Neural crest cell (in vitro differentiated cells): ENCODE measurements at places on chromosomes 6 and 20. TPM values are rescaled to one million over a fixed set of nuclear protein-coding genes. Genes with fewer than 3 reads are reported as not detected.
A peak's percentile ranks its signal among the peaks of the same experiment; 100 is the strongest.

The PTPRK gene
- total RNA-seq: 30.4 and 30.8 TPM in 2 replicates

DNA sequence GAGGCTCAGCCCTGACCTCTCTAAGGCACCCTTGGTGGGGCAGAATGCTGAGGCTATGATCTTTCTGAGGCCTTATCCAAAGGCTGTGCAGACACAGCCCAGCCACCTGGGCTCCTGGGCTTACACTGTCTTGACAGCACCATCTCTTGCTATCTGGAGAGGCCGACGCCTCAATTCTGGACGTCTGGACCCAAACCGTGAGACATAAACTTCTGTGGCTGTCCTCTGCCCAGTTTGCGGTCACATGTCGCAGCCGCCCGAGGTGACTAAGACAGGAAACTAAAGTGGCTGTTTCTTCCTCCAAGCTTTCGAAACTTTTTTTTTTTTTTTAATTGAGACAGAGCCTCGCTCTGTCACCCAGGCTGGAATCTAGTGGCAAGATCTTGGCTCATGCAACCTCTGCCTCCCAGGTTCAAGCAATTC lies 49.3 kb downstream of the PRR18 start:
- H3K4me3 ChIP-seq: no peak overlapping the region
- no peaks in the 10 kb centered on the region for H3K36me3 ChIP-seq
- H3K27me3 ChIP-seq: peaks cover 58% of the 10 kb centered on the region
- H3K27ac ChIP-seq: no peak overlapping the region

GRCh38 chr20:5557123-5557522 lies 193.1 kb upstream of the SHLD1 start:
- peak; percentile 35 for DNase-seq
- no peaks in the 10 kb centered on the region for H3K4me1 ChIP-seq
- H3K27ac ChIP-seq: no peak overlapping the region
- no peak overlapping the region for H3K4me3 ChIP-seq

The CDSN gene
- not detected in 2 replicates for total RNA-seq

GRCh38 chr6:158158123-158158522 lies 9.9 kb downstream of the SERAC1 start:
- DNase-seq: no peak
- H3K36me3 ChIP-seq: peaks cover 4% of the 10 kb centered on the region
- peaks cover 4% of the 10 kb centered on the region for H3K4me1 ChIP-seq
- H3K27ac ChIP-seq: no peak overlapping the region

DNA sequence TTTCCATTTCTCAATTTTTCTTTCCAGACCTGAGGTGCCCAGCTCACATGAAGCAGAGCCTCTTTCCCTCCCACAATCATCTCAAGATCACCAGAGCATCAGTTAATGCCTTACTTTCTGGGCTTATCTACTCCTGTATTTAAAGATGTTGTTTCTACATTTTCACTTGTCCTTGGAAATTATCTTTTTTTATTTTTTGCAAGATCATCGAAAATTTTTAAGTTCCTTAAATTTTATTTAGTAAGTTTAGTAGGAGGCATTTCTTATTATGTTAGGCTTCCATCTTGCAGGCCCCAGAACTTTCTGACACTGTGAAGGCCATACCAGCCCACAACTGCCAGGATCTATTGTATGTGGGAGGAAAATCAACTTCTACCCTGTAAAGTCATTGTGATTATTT lies 466.0 kb downstream of the PRKN start:
- no peak overlapping the region for H3K4me3 ChIP-seq
- H3K36me3 ChIP-seq: no peaks in the 10 kb centered on the region
- DNase-seq: no peak
- H3K27ac ChIP-seq: no peak overlapping the region
- peaks cover 20% of the 10 kb centered on the region for H3K4me1 ChIP-seq

The OVOL2 gene
- total RNA-seq: not detected in 2 replicates

DNA sequence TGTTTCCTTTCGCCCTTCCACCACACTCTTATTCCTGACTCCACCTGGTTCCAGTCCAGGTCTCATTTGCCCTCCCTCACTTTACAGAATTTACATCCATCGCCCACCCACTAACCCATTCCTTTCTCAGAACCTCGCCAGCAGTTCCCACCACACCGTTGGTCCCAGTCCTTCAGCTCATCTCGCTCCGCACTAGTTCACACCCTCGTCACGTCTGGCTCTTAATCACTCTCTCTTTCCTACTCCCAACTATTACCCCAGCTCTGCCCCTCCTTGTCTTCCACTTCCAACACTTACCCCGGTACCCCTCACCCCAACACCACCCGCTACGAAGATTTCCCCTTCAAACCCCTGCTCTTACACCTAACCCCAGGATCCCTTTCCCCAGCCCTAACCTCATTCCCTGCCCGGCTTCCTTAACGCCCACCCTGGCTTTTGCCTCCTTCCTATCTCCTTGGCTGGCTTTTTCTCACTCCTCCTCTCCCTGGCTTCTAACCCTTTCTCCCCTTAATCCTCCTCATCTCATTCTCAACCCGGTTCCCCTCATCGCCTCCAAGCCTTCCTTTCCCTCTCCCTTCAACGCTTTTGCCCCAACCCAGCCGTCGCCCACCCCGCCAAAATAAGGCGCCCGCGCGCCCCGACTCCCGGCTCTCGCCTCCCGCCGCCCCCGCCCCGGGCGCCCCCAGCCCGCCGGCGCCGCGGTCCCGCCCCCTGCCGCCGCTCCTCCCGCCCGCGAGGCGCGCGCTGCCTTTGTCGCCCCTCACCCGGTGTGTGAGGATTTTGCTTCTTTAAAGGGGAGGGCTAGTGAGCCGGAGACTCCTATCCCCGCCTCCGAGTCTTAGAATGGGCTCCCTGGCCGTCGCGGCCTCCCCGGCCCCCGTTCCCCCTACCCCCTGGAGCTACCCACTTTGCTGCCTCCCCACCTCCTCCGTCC lies 542 bp downstream of the USP49 start:
- H3K4me3 ChIP-seq: no peak overlapping the region
- peaks cover 16% of the 10 kb centered on the region for H3K4me1 ChIP-seq
- no peak overlapping the region for H3K27ac ChIP-seq
- no peaks in the 10 kb centered on the region for H3K27me3 ChIP-seq
- DNase-seq: peak; percentile 3

The NOX3 gene
- total RNA-seq: not detected in 2 replicates
